Glomerular endothelial cell (primary cell): ENCODE measurements at places on chromosomes 13 and 19.

- DNase-seq, result no peak
Measured at GRCh38 chr19:45340232-45340898, at the start of gene KLC3. KLC3 (plus strand) TSS chr19:45340750; CDS start chr19:45345542, 4,792 bp downstream.

DNA sequence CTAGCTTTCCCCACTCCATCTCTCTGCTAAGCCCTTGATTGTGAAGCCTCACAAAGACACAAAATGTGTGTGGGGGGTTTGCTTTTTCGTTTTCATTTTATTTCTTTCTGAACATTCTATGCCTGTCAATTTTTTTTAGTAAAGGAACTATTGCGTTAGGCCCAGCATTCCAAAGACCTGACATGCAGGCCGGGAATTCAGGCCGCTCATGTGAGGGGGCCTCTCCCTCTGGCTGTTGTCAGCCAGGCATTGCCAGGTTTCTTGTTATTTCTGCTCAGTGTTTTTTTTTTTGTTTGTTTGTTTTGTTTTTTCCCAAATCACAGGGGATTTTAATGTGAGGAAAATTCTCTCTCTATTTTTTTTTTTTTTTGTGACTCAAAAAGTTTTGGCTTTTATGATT, 10.3 kb upstream of the MEDAG start:
- DNase-seq, result no peak

DNA sequence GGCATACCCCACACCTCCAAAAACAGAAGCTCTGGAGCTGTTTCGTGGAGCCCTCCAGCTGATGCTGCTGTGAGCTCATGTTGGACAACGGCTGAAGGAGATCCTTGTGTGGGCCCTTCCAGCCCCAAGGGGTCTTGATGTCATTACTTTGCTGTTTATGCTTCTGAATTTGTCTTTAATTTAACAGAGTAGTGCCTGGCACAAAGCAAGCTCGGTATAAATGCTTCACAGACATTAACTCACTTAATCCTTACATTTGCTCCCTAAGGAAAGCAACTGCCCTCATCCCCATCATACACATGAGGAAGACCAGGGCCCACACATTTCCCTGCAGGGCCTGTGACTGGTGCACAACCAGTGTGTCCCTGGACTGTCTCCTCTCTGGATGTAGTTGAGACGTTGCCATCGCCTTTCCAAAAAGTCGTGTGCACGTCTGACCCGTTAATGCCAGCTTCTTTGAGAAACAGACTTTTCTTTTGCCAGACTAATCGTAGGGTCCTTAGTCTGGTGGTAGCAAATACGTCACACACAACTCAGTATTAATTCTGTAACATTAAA, 7.6 kb downstream of the COL4A1 start:
- DNase-seq, result no peak

- DNase-seq, result no peak
Measured at GRCh38 chr19:18100710-18101109, 3.1 kb downstream of the MAST3 start.

- no peak for DNase-seq
Measured at GRCh38 chr19:50532952-50533351, 19.2 kb upstream of the ASPDH start.

DNA sequence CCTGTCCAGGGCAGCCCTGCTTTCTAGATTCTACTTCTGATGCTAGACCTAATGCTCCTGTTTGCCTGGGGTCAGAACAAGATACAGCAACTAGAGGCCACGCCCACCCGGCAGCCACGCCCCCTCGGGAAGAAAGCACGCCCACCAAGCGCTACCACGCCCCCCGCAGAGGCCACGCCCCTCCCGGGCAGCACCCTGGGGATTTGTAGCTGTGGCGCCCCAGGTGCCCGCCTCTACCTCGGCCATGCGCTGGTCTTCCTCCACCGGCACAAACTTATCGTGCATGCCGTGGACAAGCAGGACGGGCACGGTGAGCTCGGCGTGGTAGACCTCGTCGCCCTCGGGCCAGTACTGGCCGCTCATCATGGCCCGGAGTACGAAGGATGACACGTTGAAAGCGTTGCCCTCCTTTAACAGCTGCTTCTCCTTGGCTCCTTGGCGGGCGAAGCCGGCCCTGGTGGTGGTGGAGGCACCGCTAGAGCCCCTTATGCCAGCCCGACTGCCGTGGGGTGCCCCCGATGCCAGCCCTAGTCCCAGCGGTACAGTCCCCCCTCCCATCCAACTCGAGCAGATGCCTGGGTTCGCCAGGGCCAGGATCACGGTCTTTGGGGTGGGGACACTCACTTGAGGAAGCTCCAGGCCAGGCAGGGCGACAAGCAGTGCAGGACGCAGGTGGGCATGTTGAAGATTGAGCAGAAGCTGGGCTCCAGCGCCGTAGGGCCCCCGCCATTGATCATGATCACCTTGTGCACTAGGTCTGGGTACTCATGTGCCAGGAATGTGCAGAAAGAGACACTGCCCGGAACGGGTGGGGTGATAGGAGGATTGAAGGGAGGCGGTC, 9.0 kb downstream of the ABHD8 start:
- DNase-seq, result no peak

DNA sequence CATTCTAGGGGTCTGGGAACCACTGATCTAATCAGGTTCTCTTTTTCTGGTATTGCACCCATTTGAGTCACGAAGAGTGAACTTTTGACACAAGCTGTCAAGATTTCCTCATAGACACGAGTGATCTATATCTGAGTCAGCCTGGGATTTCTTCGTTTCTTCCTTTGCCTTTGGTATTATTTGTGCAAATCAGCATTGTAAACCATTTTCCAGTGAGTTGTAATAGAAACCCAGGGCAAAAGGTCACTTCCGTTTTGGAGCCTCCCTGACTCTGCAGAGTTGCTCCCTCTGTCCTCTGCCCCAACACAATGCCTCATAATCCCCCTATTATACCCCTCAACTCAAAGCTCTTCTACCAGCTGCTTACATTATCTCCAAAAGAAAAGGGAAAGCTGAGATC, 615.1 kb downstream of the EFNB2 start:
- DNase-seq, result no peak
